ENCODE measurements at places on chromosomes 12 and 14.

- DNase-seq, result no peak
These were observed 322.1 kb downstream of the RGS6 start for GRCh38 chr14:72254202-72254936.

- DNase-seq, result no peak
These were observed 219.3 kb upstream of the NOS1 start for GRCh38 chr12:117580718-117581062.

GRCh38 chr12:44000309-44000952, 164.6 kb downstream of the TMEM117 start:
- no peak for DNase-seq

- no peak for DNase-seq
These were observed 270.8 kb downstream of the BCL11B start for GRCh38 chr14:99001241-99001640.

DNA sequence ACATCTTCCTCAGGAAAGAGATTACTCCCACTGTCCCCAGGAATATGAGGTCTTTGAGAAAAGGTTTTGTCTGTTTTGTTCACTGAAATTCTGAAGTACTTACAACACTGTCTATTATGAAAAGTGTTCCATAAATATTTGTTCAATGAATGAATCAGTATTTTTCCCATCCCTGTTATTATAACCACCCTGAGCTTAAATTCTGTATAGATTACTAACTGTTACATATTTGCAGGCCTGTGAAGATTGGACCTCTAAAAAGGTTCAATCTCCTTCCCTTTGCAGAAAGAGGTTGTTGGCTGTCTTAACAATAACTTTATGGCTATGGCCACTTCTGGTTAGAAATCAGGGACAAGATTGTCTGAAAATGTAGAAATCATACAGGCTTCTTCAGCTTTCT, 174.5 kb upstream of the NPAS3 start:
- no peak for DNase-seq

DNA sequence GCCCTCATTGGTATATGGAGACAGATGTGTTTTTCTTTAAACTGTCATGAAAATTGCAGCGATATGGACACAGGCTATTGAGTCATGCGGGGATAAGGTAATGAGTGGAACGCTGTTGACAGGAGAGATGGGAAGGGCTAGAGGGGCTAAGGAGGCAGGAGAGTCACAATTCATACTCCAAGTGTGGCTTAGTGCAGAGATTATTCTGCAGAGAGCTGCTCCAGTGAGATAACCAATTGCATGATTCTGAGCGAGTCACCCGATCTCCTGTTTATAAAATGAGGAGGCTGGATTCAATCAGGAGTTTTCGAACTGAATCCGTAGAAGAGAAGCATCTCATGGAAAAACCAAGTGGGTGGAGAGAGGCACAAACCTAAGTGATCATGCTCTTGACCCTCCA, 106.4 kb upstream of the PLEKHG7 start:
- no peak for DNase-seq

DNA sequence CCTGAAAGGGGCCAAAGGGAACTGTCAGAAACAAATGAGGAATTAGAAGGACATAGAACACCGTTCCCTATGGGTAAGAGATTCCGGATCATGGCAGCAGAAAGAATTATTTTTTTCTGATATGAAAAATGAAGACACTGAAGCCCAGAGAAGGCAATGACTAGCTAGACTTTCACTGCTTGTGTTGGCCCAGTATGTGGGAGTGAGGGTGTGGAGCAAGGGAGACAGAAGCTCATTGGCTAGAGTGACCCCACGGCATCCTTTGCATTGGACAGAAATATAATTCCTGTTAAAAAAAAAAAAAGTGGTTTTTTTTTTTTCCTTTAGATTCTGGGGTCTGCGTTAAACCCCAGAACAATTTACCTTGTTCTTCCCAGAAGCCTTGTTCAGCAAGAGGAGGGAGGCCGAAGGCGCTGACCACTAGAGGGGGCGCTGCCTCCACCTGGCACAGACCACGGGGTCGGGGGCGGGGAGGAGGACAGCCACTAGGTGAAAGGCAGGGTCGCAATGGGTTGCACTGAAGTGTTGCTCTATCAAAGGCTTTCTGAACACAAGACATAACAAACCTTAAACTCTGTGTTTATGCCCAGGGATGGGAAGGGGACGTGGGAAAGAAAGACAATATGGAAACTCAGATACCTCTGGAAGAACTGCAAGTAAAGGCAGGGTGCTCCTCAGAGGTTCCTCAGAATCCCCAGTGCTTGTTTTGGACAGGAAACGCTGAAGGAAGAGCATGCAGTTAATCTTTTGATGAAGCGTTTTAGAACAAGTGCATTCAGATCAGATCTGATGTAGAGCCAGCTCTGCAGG, 156.8 kb downstream of the KCNA5 start:
- no peak for DNase-seq

GRCh38 chr14:28949503-28949902, 182.9 kb downstream of the FOXG1 start:
- no peak for DNase-seq

DNA sequence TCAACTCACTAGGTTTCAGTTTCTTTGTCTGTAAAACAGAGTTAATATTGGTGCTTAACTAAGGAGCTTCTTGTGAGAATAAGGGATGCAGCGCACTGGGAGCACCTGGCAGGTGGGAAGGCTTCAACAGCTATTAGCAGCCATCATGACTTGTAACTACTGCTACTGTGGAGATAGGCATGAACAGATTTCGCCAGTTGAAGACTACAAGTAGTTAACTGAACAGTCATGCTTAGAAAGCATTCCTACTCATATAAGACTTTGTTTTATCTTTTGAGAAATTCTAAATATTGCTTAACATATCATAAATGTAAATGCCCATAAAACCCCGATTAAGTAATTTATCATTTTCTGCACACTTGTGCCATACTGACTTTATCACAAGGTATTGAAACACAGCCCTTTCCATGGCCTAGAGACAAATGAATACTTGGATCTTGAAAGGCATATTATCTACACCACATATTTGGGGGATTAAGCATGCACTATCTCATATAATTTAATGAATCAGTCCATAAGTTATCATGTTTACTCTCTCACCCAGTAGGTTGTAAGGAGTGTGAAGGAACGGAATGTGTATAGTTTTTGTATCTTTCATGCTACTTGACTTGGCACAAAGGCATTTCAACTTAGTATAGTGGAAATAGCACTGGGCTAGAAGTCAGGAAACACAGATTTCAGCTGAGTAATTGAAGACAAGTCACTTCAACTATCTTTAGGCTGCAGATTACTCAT, 16.1 kb downstream of the NTN4 start:
- no peak for DNase-seq

GRCh38 chr14:50875359-50876070, 3.7 kb downstream of the ABHD12B start:
- no peak for DNase-seq
